Urinary bladder (tissue), 4 donors: ENCODE measurements at places on chromosomes 2 and 18. TPM values are rescaled to one million over a fixed set of nuclear protein-coding genes. Genes with fewer than 3 reads are reported as not detected.

The NCOA1 gene
- 107 TPM for total RNA-seq

The DSEL gene
- total RNA-seq = 49.3 TPM

The SSB gene
- 100 TPM for total RNA-seq

The SCG2 gene
- total RNA-seq = 15.3 TPM

GRCh38 chr2:138741851-138742250, 38.3 kb downstream of the NXPH2 start:
- DNase-seq = no peak

- no peak for DNase-seq
Measured at GRCh38 chr18:32289483-32290075, 99.7 kb downstream of the MEP1B start.

DNA sequence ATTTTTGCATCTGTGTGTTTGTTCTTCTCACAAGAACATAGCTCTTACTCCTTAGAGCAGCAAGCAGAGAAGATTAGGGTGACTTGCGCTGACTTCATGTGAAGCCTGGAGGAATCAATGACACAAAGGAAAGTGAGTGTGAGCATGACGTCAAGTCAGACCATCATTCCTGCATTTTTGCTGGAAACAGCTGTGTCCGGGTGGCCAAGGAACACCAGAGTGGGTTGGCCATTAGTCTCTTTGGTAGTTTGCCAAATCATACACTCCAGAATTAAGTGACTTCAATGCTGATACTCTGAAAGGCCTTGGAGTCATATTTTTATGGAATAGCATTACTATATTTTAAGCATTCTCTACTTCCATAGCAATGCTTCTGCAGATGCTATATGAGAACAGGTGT, 597.2 kb downstream of the DCDC2C start:
- DNase-seq = no peak

DNA sequence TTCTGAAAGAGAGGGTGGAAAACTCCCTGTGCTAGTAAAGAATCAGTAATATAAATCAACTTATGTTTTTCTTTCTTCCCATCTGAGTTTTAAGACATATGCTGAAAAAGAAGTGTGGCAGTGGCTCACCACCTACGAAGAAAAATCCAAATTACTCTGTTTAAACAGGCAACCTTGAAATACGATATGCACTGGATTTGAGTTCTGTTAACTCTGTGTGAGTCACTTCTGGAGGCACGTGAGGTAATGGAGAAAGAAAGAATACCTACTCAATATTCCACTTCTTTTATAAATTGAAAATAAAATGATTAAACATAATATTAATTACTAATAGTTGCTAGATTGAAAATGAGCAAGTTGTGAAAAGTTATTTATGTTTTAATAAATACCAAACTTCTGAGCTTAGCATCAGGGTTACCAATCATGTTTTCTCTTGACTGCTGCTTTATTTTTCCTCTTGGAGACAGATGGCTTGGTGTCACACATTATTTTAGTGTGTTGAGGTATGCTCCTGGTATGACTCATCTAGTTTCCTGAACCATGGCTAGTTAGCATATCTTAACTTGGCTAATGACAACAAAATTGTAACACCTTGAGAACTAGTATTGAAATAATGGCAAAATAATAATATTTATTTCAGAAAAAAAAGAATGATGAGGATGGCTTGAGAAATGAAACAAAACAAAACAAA, 1705.5 kb upstream of the PIK3C3 start:
- no peak for DNase-seq

- DNase-seq = no peak
Measured at GRCh38 chr18:48159816-48160215, 229.4 kb upstream of the SMAD2 start.

DNA sequence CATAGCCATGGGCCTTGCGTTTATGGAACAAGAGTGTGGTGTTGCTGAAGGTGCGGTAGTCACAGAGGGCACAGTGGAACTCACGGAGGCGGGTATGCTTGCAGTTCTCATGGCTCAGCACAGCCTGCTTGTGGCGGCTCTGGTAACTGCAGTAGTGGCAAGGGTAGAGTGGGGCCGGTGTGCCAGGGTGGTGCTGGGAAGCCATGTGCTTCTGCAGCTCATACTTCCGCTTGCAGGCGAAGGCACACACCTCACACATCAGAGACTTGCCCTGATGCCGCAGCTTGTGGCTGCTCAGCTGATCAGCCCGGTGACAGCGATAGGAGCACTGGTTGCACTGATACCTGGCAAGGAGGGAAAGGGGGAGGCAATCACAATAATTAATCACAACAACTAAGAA, 14.7 kb downstream of the ZNF142 start:
- DNase-seq = no peak

DNA sequence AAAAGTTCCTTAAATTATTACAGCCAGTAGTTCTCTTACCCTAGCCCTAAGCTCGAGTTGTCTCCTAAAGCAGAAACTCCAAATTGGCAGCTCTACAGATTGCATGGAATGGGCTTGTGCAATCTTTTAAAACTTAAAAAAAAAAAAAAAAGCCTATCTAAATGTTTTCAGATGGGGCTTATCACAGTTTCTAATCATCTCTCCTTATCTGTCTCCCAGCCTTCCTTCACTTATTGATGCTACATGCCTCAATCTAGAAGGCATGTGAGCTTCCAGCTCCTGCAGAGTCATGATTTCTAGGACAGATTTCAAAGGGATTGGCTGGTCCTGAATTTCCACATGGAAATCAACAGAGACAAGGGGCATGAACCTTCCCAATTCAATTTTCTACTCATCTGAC, 33.1 kb upstream of the PELI1 start:
- no peak for DNase-seq

DNA sequence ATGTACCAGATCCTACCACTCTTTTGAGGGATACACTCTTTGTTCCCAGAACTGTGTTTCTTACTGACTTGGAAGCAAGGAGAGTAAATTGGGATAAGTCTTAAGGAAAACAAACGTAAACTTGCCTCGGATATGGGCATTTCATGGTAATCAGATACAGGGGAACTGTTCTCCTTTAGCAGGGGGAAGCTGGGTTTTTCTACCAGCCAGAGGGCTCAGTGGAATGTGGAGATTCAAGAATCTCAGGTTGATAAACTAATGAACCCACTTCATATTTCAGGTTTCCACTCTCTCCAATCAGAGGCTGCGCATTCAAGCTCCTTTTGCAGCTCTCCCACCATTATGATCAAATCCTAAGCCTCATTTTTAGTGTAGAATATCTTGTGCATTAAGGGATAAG, 676.5 kb upstream of the FSHR start:
- DNase-seq = no peak

GRCh38 chr2:130820279-130820861, 16.3 kb upstream of the ARHGEF4 start:
- no peak for DNase-seq
